ENCODE measurements at places on chromosomes 6 and 20.

DNA sequence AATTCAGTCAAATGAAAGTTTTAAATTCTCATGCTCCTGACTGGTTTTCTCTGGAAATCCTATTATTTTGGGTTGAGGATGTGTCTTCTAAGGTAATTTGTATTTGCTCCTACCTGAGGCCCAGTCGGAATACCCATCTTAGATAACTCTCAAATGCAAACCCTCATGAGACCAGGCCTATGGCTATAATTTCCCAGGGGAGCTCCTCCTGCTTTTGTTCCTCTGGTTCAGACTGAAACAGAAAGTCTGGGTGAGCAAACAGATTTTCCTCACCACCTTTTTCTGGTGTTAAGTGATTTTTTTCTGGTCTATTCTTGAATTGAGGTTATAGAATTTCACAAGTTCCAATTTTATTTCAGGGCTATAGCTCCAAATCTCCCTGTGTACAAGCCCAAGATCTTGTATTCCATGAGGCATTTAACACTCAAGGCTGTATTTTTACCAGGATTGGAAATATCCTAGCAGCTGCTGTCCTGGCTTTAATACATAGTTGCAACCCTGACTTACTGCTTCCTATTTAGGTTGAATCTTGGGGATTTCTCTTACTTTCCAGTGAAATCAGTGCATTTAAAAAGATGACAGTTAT, 169.1 kb upstream of the PTCHD4 start:
- no peak overlapping the region for H3K4me3 ChIP-seq
- DNase-seq, result no peak
- no peak overlapping the region for H3K27ac ChIP-seq
- no peaks in the 10 kb centered on the region for H3K36me3 ChIP-seq
- no peaks in the 10 kb centered on the region for H3K27me3 ChIP-seq
- no peaks in the 10 kb centered on the region for H3K4me1 ChIP-seq

GRCh38 chr20:53321596-53321995, 272.0 kb downstream of the ZNF217 start:
- no peak for DNase-seq
- H3K27me3 ChIP-seq, result no peaks in the 10 kb centered on the region
- peaks cover 14% of the 10 kb centered on the region for H3K4me1 ChIP-seq

GRCh38 chr6:131295081-131295480, 159.8 kb downstream of the AKAP7 start:
- no peaks in the 10 kb centered on the region for H3K27me3 ChIP-seq
- H3K4me1 ChIP-seq, result peaks cover 3% of the 10 kb centered on the region
- H3K36me3 ChIP-seq, result no peaks in the 10 kb centered on the region

DNA sequence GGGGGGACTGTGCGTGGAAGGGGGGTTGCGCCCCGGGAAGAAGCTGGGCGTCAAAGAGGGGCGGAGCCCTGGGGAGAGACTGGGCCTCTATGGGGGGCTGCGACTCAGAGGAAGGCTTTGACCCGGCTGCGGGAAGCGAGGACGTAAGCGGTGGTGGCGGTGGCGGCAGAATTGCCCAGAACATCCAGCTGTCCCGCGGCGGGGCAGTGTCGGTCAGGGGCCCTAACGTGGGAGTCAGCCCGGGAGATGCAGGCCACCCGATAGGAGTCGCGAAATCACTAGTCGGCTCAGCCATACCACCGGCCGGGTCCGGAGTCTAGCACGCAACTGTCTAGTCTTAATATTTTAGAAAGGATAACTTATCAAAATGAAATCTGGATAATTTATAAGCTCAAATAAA, 387.6 kb upstream of the EYS start:
- H3K27me3 ChIP-seq, result no peaks in the 10 kb centered on the region
- DNase-seq, result no peak
- H3K4me1 ChIP-seq, result no peaks in the 10 kb centered on the region
- no peaks in the 10 kb centered on the region for H3K36me3 ChIP-seq
- no peak overlapping the region for H3K4me3 ChIP-seq
- H3K27ac ChIP-seq, result no peak overlapping the region

GRCh38 chr20:50108556-50109235, 4.3 kb downstream of the UBE2V1 start:
- peaks cover 50% of the 10 kb centered on the region for H3K4me1 ChIP-seq
- peaks cover 20% of the 10 kb centered on the region for H3K36me3 ChIP-seq
- H3K27ac ChIP-seq, result no peak overlapping the region
- H3K27me3 ChIP-seq, result no peaks in the 10 kb centered on the region
- DNase-seq, result no peak

DNA sequence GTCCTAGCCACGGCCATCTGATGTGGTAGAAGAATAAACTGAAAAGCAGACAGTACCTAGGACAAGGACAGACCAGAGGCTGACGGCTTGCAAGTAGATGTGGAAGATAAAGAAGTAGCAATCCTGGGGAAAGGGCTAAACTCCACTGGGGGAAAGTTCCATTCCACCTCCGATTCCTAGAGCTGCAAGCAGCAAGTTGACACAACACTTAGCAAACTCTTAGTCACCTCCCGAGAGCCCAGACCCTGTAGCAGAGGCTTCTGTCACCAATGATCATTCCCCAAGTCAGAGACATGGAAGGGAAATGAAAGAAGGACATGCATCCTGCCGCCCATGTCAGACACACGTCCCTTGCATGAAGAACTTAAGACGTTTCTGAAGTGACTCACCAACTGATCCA, 99.2 kb upstream of the RPS6KA2 start:
- H3K36me3 ChIP-seq, result no peaks in the 10 kb centered on the region
- no peak overlapping the region for H3K27ac ChIP-seq
- peaks cover 3% of the 10 kb centered on the region for H3K4me1 ChIP-seq
- no peak for DNase-seq
- no peaks in the 10 kb centered on the region for H3K27me3 ChIP-seq

All from T-helper 2 cell treated with Interferon-gamma antibody and Interleukin-4, amounts not matched to agents 5 μg/mL and 100 μg/mL, for 36 hours (primary cell).